ENCODE measurements at places on chromosomes 6 and 20.
A peak's percentile ranks its signal among the peaks of the same experiment; 100 is the strongest.

DNA sequence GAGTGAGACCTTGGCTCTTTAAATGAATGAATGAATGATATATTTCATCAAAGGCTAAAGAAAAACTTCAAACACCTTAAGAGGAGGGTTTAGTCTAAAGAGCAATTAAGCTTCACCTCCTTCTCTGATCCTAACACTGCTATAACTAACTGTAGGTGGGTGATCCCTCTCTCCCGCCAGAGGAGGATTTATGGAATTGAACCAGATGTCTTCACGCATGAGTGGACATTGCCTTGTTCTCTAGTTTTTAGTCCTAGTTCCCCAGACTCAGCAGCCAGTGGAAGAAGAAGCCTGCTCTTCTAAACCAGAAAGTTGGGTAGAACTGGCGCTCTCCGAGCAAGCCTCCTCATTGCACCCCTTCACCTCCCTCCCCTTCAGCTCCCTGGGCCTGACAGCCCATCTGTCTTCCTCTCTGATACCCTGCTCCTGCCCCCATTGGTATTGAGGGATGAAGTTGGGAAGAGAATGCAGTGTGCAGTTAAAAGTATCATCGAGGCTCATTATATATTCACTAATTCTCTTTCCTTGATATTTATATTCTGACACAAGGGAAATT, 142.7 kb downstream of the ARID1B start:
- no peak for DNase-seq

- DNase-seq = peak; percentile 99
These were observed 403.9 kb upstream of the JARID2 start for GRCh38 chr6:14841901-14842421.

DNA sequence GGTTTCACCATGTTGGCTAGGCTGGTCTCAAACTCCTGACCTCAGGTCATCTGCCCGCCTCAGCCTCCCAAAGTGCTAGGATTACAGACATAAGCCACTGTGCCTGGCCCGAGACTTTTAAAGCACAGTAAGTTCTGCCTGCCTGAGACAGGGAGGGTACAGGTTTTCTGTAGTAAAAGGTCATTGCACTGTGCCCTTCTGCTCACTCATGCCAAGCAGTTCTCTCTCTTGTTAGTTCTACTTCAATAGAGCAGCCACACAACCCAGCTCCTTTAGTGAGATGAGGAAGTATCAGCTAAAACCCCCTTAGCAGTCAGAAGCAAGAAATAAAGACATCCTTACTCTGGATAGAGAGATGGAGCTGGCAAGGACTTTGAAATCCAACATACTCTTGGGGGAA, 52.4 kb upstream of the ARMH2 start:
- DNase-seq = no peak

DNA sequence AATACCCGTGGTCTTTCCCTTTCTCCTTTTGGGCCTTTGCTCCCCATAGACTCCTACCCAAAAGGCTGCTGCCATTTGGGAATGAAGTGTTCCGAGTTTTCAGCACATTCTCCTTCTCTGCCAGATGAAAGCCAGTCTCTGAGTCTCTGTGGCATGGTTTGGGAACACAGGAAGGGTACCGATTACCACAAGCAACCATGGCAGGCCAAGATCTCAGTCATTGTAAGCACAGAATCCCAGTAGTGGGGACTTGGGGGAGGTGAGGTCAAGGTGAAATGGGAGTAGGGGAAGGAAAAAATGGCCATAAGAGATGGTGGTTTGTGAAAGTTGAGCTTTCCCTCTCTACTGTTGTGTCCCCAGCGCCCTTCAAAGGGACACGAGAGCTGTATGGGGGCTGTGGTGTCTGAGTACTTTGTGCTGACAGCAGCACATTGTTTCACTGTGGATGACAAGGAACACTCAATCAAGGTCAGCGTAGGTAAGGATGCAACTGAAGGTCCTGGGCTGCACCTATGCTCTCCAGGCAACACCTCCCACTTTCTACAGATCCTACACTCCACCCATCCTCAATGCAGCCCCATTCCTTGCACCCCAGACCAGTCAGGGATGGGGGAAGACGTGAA, 4.1 kb downstream of the CFB start:
- no peak for DNase-seq

GRCh38 chr20:33407251-33407650, 5.9 kb upstream of the CDK5RAP1 start:
- DNase-seq = peak; percentile 29

- no peak for DNase-seq
These were observed 172.3 kb downstream of the ERMARD start for GRCh38 chr6:169923468-169924464.

DNA sequence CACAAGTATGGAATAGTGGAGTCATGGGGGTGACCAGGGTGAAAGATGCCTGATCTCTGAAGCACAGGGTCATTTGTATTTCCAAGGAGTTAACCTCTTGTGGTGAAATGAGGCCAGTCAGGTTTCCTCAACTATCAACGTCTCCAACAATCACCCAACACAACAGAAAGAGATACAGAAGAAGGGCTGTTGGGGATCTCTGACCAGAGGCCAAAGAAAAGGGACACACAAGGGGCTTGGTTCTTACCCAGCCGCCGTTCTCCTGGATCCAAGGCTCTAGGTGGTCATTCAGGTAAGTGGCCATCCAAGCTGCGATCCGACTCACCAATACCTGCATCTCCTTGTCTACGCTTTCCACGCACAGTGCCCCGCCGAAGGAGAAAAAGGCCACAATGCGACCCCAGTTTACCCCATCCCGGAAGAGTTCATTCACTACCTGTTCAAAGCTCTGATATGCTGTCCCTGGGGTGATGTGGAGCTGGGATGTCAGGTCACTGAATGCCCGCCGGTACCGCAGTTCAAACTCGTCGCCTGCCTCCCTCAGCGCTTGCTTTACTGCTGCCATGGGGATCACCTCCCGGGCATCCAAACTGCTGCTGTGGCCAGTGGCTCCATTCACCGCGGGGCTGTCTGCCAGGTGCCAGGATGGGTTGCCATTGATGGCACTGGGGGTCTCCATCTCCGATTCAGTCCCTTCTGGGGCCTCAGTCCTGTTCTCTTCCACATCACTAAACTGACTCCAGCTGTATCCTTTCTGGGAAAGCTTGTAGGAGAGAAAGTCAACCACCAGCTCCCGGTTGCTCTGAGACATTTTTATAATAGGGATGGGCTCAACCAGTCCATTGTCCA, 1.0 kb downstream of the BCL2L1 start:
- DNase-seq = no peak

DNA sequence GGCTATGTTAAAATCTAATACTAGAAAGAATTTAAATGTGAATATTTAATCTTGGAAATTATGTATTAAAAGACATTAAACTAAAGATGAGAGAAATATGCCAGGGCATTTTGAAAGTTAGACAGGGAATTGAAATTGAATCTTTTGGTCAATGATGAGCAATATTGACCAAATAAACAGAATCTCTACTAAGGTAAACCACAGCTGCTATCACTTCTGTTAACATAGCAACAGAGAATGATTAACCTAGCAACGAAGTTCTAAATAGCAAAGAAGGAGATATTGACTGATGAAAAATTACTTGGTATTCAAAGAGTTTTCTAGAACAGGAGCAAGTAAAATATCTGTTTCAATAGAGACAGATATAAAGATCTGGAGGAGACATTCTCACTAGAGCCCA, 45.2 kb upstream of the RSPO3 start:
- no peak for DNase-seq

- no peak for DNase-seq
These were observed 62.0 kb upstream of the HDDC2 start for GRCh38 chr6:125363824-125364165.

GRCh38 chr6:79373880-79374279, 139.4 kb upstream of the HMGN3 start:
- DNase-seq = no peak

DNA sequence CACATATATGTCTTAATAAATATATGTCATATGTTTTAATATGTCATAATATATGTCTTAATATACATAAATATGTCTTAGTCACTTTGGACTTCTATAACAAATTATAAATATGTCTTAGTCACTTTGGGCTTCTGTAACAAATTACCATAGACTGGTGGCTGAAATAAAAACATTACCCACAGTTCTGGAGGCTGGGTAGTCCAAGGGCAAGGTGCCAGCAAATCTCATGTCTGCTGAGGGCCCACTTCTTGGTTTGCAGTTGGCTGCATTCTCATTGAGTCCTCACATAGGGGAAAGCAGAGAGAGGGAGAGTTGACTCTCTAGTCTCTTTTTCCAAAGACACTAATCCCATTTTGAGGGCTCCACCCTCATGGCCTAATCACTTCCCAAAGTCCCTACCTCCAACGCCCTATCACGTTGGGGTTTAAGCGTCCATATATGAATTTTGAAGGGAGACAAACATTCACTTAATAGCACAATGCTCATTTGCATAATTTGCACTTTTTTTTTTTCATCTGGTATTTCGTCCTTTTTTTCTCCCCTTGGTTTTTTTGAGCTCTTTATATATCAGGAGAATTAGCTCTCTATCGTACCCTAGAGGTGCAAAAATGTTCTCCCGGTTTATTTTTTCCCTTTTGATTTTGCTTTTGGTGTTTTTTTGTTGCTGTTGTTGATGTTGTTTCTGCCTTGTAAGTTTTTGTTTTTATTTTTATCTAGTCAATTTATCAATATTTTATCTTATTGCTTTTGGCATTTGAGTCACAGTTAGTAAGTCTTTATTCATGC, 266.4 kb downstream of the PLCB1 start:
- no peak for DNase-seq

DNA sequence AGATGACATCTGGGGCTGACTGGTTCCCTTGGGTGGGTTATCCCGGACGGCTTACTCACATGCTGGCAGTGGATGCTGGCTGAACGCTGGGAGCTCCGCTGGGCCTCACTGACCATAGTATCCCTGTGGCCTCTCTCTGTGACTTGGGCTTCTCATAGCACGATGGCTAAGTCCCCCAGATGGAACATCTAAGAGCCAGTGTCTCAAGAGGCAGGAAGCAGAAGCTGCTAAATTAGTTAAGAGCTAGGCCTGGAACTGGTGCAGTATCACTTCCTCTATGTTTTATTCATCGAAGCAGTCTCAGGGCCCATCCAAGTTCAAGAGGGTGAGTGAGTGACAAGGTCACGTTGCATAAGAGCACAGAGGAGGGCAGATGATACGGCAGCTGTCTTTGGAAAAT, 116.5 kb upstream of the LAMP5 start:
- no peak for DNase-seq

GRCh38 chr6:158744986-158745430, 74.2 kb downstream of the EZR start:
- no peak for DNase-seq

Measured in EH (cell line).